Stimulated activated CD8-positive, alpha-beta memory T cell treated with anti-CD3 and anti-CD28 coated beads, Interleukin-12 subunit alpha, Interleukin-12 subunit beta, amount 100 ng/mL, for 4 hours (primary cell): ENCODE measurements at places on chromosomes 6 and 20.

- no peak for DNase-seq
Measured at GRCh38 chr6:36914227-36914794, 28.6 kb downstream of the C6orf89 start.

GRCh38 chr6:84597238-84597875 is 167.0 kb downstream of the TBX18 start:
- no peak for DNase-seq

DNA sequence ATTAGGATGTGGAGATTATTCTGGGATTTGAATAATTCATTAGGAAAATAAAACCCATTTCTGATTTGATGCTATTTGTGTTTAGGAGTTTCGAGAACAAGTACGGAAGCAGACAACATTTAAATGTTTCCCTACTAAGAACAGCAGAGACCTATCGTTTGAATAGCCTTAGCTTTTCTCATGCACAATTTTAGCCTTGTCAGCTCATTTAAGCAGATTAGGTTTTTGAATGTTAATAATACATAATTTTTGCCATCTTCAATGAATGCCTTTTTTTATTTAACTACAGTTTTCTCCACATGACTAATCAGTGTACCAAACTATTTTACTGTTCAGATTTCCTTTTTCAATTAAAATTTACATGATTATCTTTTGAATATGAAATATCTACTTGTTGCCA is 592.0 kb downstream of the BCKDHB start:
- no peak for DNase-seq

DNA sequence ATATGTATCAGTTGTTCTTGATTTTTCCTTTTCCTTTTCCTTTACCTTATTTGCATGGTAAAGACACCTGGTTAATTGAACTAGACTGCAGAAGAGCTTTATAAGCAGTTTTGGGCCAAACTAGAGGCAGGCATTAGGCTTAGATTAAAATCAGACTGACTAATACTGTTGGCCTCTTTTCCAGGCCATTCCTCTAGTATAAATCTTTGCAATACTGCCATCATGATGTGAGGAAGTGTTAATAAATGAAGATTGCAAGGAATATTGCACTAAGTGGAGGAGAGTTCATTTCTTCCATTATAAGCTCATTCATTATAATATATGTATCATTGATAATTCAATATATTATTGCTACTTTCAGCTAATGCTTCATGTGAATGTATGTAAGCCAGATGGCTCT is 163.8 kb downstream of the MMUT start:
- DNase-seq: no peak

GRCh38 chr6:8014947-8015346 is 49.2 kb downstream of the BLOC1S5 start:
- DNase-seq: no peak

GRCh38 chr6:74597266-74597665 is 608.6 kb downstream of the COL12A1 start:
- DNase-seq: no peak

DNA sequence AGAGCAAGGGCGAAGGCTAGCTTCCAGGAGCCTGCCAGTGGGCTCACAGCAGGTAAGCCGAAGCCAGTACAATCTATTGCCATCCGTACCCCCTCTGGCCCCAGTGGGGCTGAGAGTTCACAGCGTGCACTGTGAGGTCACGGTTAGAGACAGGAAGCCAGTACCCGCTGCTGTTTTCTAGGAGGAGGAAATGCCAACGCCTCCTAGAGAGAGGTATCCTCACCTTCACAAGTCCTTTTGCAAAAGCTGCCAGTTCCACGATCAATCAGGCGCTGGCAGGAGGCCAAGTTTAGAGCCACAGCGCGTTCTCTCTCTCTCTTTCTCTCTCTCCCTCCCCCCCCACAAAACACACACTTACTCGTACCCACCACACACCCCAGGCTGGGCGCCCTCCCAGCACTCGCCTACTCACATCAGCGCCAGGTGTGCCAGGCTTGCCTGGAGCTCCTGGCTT is 22.5 kb downstream of the COL9A1 start:
- no peak for DNase-seq
